ENCODE measurements at places on chromosomes 11 and 22.

DNA sequence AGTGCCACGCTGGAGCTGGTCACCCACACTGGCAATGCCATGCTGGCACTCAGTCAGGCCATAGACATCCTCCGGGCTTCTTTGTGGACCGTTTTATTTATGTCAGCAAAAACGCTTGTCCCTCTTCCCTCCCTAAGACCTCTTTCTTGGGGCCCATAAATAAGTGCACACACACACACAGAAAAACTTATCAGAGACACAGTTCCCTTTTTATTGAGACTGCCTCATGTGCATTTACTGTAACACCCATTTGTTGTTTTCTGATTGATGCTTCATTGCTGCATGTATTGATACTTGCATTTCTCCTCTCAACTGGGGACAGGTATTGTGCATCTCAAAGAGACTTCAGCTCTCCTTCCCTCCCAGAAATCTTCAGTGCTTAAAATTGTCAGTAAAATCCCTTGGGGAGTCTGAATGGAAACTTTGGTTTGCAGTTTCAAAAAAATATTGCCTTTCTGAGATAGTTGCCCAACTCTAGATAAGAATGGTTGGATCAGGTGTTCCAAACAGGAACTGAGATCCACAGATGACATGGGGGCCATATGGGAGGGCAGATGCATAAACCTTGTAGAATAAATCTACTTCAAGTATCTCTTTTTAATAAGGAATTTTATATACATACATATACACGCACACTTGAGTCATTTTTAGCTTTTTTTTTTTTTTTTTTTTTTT, 50.9 kb downstream of the PPP2R1B start:
- no peak for DNase-seq

DNA sequence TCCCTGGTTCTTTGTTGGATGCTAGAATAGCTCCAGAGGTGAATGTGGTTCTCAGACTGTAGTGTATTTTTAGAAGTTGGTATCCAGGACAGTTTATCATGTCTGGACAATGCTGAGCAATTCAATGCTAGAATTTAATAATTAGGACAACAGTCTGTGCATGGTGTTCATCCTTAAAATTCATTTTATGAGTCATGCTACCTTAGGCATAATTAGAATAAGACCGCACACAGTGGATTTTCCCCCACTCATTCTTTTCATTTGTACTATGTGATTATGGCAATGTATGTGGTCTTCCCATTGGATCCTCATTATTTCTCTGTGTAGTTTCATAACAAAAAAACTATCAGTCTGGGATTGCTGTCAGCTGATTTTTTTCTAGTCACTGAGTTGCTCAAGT, 196.7 kb downstream of the ARHGAP42 start:
- DNase-seq, result no peak

DNA sequence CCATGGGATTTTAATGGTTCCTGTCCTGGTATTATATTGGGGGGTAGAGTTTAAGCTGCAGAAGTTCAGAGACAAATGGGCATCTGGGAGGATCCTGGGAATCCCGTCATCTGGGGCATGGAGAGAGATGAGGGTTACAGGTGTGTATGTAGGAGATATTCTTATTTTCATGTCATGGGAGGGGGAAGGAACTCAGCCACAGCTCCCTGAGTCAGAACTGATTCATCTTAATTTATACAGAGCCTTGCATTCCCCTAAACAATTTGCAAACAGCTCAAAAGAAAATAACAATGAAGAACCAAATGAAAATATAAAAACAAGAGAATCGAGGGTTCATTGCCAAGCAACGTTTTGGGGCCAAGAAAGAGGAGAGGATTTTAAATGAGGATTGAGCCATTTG, 155.9 kb upstream of the TBCEL start:
- DNase-seq, result no peak

DNA sequence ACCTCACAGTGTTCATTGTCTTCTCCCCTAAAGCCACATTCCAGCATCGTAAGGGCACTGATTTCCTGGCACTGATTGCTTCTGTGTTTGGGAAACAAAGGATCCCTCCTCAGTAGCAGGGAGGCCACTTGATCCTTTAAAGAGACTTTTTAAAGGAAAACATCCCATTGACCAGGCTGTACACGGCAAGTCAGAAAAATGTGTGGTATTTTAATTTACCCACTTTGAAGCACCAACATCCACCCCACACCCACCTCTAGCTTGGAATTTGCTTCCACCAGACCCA, 364.9 kb downstream of the SHANK2 start:
- DNase-seq, result no peak

DNA sequence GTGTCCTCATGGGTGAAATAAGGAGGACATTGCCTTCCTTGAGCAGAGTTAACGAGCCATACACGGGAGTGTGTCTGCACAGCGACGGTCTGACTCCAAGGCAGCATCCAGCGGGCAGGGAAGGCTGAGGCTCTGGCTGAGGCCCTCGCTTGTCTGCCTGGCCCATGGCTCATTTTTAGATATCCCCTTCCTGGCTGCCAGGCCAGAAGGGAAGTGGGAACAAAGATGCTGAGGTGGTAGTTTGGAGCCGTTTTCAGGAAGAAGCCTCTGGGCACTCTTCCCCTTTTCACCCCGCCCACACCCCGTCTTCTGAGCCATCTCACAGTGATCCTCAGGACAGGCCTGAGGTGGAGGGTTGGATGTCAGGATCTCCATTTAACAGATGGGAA, 3.0 kb upstream of the SLCO2B1 start:
- DNase-seq, result no peak

GRCh38 chr11:61650781-61651571, 29.2 kb upstream of the DAGLA start:
- no peak for DNase-seq

GRCh38 chr11:30381879-30382278, 59.0 kb downstream of the ARL14EP start:
- no peak for DNase-seq

GRCh38 chr22:35589071-35589755, 27.9 kb downstream of the MB start:
- no peak for DNase-seq

- no peak for DNase-seq
Measured at GRCh38 chr11:108364159-108364558, 103.2 kb downstream of the C11orf65 start.

GRCh38 chr22:22519591-22519990, 479 bp downstream of the ZNF280A start:
- no peak for DNase-seq

DNA sequence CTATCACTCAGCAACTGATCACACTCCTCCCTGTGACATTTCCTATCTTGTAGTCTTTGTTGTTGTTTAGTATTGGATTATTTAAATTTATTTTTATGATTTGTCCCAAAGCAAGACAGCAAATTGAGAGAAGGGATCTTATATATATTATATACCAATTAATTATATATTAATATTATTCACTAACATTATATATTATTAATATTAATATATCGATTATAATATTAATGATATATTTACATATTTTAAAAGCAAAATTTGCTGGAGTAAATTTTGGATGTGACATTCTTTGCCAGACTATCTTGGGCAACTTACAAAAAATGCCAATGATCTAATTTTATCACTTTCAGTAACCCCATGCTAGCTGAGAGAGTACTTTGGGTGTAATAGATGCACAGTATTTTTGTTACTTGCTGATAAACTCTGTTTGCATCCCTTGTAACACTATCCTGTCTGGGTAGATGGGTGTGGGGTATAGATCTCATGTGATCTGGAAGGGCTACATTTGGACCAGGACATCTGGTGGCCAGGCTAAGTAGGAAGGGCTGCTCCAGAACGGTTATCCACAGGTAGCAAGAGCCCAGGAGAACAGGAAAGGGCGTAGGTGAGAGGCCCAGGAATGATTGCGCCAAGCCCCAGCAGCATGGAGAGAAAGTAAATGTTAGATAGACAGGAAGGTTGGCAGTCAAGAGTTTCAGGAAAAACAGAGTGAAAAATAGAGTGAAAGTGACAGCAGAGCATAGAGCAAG, 608.6 kb upstream of the KIRREL3 start:
- no peak for DNase-seq

- no peak for DNase-seq
Measured at GRCh38 chr22:46067159-46068111, 82.9 kb upstream of the PPARA start.

- no peak for DNase-seq
Measured at GRCh38 chr11:27213232-27213660, 149.8 kb downstream of the CCDC34 start.

- no peak for DNase-seq
Measured at GRCh38 chr11:82663535-82663934, 70.1 kb downstream of the FAM181B start.

- DNase-seq, result no peak
Measured at GRCh38 chr11:118988280-118988679, 9.7 kb upstream of the CENATAC start.

GRCh38 chr11:64793271-64794160, 9.5 kb downstream of the MAP4K2 start:
- no peak for DNase-seq

DNA sequence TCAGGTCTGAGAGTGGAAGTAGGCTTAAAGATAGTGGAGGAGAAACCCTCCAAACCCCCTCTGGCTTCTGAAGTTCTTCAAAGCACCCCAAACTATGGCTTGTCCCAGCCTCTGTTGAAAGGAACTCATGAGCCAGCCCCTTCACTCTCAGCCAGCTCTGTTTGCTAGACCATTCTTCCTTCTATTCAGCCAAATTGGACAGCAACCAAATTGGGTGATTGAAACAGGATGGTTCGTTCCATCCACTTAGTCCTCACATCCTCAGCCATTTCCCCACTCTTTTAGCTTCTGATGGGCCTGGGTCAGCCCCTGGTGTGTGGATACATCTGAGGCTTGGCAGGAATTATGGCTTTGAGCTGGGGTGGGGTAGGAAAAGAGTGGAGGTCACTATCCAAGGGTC, 4.5 kb downstream of the HTR3A start:
- no peak for DNase-seq

DNA sequence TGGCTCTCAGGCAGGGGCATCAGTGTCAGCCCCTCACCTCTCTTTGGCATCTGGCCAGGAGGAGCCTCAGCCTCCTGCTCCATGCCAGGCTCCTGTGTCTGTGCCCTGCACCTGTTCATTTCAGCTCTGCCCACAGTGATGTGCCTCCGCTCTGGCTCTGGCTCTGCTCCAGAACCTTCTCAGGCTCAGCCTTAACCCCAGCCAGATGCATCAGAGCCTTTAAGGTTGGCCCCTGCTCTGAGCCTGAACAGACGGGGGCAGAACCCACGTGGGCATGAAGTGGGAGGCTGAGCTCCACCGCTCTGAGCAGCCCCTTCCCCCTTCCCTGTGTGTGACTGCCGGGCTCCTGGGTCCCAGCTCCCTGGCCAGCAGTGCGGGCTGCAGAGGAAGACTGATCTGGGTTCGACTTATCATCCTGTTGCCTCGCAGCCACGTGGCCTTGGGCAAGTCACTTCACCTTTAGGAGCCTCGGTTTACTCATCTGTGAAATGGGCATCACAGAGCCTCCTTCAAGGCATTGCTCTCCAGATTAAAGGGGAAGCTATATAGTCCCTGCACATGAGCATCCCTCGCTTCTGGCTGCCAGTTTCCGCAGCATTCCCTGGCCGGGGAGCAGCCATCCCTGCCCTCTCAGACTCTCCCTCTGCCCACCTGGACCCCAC, 44.7 kb upstream of the RTL6 start:
- no peak for DNase-seq

GRCh38 chr11:20274031-20274430, 89.5 kb upstream of the HTATIP2 start:
- DNase-seq, result no peak

- peak; percentile 67 for DNase-seq
Measured at GRCh38 chr11:6757373-6757967, 14.3 kb downstream of the OR2AG2 start.

GRCh38 chr22:28019360-28019759, 100.3 kb upstream of the PITPNB start:
- DNase-seq, result no peak

- no peak for DNase-seq
Measured at GRCh38 chr22:28074526-28074925, 155.5 kb upstream of the PITPNB start.

DNA sequence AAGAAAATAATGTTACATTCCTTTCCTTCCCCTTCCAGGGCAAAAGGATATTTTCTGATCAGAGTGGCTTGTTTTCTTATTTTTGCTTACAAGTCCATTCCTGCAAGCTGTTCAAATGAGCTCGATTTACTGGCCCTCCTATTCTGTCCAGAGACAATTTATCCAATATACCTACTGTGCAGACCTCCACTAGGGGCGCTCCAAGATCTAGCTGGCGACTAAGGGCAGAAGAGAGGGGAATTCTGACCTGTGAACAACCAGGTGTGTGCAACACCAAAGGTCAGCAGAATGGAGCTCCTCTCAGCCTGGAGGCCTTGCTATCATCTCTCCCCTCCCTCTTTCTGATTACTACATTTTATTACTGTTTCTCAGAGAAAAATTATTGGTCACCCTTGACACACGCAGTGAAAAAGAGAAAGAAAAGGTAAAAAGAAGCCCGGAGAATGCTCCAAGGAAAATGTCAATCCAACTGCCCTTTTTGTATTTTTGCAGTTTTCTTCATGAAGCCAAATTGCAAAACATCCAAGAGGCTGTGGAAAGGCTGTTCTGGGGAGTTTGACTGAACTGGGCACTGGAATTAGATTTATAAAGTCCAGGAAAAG, 3.2 kb downstream of the SEZ6L start:
- DNase-seq, result peak; percentile 9

DNA sequence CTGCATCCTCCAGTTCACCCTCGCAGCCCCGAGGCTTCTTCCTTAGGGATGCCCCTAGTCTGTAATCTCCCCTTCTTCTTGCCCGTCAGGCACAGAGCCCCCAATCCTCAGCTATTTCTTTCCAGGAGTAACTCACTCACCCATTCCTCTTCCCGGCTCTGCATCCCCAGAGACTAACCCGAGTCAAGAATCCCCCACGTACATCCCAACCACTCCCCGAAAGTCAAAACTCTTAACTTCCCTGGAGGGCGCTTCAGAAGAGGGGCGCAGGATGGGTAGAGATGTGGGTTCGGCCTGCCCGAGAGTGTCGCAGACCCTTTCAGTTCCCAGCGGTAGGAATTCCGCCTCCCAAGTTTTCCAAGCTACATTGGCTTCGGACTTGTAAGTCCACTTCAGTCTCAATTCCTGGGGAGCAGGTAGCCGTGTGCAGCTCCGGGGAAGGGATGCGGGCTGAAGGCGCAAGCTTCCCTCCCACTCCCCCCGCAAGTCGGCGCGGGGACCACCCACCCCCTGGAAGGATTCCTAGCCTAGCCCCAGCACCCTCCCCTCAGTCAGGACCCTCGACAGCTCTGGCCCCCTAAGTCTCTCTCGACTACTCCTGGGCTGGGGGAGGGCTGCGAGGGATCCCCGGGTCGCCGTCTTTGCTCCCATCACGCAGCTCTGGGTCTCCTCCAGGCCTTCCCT, 871 bp downstream of the BDNF start:
- DNase-seq, result no peak
